Transverse colon (tissue), 4 donors: ENCODE measurements at places on chromosomes 1 and 21. TPM values are rescaled to one million over a fixed set of nuclear protein-coding genes. Genes with fewer than 3 reads are reported as not detected.

AGL gene
- total RNA-seq: 9.0 TPM

CAMK2N1 gene
- 79.8 TPM for total RNA-seq

RPTN gene
- not detected for total RNA-seq

PADI4 gene
- total RNA-seq: not detected

SLC30A2 gene
- not detected for total RNA-seq

OLIG2 gene
- not detected for total RNA-seq

INAVA gene
- total RNA-seq: 139 TPM

ELAPOR1 gene
- total RNA-seq: 19.5 TPM

KCNJ9 gene
- not detected for total RNA-seq

SPRR2E gene
- total RNA-seq: not detected

MATN1 gene
- total RNA-seq: not detected

DNA sequence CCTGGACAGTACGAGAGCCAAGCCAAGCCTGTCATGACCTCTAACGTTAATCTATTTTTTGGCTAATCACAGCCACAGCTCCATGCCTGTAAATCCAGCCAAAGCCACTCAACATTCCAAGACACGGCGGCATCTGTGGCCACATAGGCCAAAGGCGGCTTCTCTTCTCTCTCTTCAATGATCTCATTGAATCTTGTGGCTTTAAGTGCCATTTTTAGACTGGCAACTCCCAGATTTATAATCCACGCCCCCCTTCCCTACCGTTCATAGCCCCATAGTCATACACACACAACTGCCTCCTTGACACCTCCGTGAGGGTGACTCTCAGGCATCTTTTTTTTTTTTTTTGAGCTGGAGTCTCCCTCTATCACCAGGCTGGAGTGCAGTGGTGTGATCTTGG lies 5.7 kb upstream of the SELENON start:
- DNase-seq: no peak

DNA sequence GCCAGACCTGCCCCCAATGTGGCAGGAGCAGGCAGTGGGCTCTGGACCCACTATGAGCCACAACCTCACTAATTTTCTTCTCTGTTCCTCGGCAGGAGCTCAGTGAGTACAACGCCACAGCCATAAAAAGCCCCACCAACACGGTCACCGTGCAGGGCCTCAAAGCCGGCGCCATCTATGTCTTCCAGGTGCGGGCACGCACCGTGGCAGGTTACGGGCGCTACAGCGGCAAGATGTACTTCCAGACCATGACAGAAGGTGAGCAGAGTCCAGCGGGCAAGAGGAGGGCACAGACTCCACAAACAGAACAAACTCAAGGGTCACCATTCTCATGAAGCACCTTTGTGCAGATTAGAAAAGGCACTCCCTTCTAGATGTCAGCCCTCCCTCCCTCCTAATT lies 79.9 kb downstream of the LACTBL1 start:
- DNase-seq: no peak

- no peak for DNase-seq
Observed at GRCh38 chr1:55868026-55868425, 652.9 kb upstream of the USP24 start.

DNA sequence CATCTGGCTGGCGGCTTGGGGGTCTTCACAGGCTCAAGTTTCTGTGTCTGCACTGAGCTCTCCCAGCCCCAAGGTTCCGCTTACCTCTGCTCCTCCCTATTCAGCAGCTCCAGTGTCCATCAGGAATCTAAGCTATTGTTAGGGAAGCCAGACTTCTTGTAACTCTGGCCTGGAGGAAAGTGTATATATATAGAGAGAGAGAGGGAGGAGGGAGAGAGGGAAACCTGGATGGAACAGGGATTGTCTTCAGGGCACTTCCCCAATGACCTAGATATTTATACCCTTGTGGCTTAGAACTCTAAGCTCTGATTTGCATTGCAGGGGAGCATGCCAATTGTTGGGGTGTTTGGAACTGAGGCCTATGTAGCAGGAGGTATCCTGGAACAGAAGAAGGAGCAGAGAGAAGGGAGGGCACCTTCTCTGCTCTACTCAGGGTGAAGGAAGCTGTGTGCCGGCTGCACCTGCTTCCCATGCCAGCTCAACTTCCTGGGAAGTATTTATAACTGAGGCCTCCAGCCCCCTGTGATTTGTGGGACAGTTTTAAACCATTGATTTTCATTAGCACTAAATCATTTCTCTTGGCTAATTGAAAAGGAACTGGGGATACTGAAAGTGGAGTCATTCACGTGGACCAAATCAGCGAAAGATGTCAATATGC lies 70.9 kb downstream of the NAV1 start:
- DNase-seq: no peak

DNA sequence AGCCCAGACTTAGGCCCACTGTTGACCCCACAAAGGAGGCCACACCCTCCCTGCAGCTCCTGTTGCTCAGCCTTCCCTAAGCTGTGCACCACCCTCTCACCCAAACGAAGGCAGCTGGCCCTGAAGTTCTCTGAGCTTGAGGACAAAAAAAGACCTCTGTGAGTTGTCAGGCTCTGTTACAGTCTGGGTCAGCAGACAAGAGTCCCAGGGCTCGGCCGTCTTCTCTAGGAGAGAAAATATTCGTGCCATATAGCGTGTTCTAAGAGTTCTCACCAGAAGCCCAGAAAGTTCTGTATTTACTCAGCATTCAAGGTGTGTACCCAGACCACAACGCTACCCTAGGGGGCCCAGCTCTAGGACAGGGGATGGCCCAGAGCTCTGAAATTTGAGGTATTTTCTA lies 25.5 kb upstream of the LYST start:
- DNase-seq: no peak

GRCh38 chr21:39923476-39923875 lies 56.2 kb downstream of the PCP4 start:
- no peak for DNase-seq

GRCh38 chr1:111880881-111881837 lies 108.3 kb downstream of the KCND3 start:
- peak; percentile 12 for DNase-seq

DNA sequence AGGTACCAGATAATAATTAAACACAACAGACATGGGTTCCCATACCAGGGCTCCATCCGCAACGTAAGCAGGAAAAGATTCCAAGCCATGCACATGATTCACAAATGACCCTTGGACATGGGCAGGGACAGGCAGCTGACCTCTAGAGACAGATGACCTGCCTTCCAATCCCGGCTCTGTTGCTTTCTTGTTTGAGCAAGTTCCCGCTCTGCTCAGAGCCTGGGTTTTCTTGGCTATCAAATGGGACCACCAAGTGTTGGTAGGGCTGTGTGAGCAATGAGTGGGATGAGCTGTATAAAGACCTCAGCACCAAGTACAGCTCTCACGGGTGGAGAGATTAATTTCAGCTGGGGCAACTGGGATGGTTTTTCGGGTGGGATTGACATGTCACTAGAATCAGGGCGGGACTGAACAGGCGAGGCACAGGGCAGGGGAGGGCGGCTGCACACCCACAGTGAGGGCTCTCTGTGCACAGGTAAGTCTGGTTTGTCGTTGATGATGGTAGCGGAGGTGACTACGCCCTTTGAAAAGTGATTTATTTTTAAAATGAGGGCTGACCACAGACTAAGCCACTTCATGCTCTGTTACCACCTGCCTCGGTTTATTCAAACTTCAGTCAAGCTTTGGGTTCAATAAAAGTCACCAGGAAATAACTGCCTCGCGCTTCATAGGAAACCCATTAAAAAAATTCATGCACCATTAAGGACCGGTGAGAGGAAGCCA lies 57.5 kb upstream of the IFFO2 start:
- peak; percentile 58 for DNase-seq

GRCh38 chr1:171252482-171252881 lies 4.2 kb downstream of the FMO1 start:
- DNase-seq: peak; percentile 60

GRCh38 chr1:211133393-211133835 lies 534 bp downstream of the KCNH1 start:
- no peak for DNase-seq

GRCh38 chr21:17784180-17784598 lies 35.0 kb downstream of the C21orf91 start:
- DNase-seq: no peak

DNA sequence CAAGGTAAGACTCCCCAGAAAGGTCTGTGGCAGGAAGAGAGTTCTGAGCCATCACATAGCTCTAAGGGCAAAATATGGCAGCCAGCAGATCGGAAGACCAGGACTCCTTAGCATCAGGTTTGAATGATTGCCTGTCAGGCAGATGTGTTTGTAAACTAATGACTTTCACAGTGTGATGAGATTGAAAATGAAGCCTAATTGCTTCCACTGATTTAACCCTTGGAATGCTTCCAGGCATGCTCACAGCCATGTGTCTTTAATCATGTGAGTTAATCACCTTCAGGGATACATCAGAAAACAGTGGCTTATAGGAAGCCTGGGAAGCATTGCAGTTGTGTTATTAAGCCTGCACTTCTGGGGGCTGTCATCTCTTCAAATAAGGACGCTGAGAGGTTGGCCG lies 82.8 kb downstream of the LRRC53 start:
- no peak for DNase-seq

GRCh38 chr1:221431068-221431651 lies 310.7 kb downstream of the DUSP10 start:
- DNase-seq: no peak

- no peak for DNase-seq
Observed at GRCh38 chr1:22089787-22090186, 37.3 kb downstream of the CDC42 start.

DNA sequence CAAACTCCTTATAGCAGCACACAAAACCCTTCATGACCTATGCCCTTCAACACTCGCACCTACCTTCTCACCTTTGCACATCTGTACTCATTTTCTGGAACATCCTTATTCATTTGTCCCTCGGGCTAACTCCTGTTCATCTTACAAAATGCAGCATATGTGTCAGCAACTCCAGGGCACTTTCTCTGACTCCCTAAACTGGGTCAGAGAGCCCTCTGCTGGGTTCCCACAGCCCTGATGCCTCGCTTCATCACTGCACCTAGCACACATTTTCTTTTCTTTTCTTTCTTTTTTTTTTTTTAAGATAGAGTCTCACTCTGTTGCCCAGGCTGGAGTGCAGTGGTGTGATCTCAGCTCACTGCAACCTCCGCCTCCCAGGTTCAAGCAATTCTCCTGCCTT lies 54.0 kb downstream of the RAB3B start:
- no peak for DNase-seq

DNA sequence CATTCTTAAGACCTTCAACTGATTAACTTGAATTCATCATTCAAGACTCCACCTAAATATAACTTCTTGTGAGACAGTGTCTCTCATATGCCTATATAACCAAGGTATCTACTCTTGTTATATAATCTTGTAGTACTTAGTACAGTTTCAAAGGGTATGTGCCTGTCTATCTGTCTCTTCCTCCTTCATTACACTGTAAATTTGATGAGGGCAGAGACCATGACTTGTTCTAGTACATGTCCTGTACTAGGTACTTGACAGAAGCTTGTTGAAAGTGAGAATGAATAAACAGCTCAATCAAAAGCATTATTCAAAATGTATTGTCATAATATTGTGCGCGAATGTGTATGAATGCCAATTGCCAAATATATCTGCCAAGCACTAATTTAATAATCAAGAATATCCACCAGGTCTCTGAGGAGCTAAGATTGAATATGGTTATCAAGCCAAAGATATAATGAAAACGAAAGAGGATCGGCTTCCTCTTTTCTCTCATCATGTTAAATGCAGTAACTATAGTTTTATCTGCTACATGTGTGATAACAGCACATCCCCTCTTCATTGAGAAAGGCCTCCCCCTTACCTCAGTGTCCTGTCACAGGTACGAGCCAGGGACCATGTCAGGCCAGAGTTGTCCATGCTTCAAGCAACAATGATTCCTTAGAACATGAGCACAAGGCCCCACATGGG lies 117.3 kb downstream of the UCHL5 start:
- DNase-seq: no peak

DNA sequence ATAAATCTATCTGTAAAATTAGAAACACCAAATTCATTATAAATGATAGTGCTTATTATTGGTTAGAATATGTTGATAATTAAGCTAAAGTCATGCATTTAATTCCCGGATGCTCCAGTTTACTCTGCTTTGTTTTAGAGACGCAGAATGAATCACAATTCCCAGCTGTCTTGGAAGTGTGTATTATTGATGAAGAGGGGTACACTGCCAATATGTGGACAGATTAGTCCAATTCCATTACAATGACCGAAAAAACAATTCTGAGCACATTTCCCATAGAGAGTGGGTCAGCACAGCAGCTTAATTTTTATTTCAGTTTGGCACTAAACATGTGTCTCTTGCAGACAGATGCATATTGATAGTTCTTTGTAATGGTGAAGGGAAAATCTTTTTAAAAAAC lies 146.7 kb downstream of the KCNT2 start:
- no peak for DNase-seq

GRCh38 chr1:108962681-108963051 lies 618 bp downstream of the CLCC1 start:
- peak; percentile 68 for DNase-seq

DNA sequence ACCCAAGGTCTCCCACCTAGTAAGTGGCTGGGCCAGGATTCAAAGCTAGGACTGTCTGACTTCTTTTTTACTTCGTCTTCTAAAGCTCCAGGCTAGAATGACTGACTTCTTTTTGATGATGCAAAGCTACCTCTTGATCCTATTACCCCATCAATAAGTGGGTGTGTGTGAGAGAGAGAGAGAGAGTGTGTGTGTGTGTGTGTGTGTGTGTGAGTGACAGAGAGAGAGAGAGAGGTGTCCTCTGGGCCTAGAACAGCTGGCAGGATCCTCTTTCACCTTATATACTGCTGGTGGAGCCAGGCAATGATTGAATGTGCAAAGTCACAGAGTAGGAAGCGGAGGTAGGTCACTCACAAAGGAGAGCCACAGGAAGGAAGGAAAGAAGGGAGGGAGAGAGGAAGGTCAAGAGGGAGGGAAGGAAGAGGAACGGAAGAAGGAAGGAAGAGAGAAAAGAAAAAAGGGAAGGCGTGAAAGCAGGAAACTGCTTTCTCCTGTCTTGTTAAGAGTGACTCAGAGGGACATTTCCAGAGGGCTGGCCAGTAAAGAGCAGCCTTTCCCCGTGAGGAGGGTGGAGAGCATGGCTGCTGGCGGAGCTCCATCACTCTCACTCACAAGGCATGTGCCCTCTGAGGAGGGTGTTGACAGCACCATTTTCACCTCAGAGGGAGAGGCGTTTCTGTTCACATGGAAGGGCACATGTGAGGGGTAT lies 68.9 kb downstream of the CDC7 start:
- DNase-seq: peak; percentile 55

DNA sequence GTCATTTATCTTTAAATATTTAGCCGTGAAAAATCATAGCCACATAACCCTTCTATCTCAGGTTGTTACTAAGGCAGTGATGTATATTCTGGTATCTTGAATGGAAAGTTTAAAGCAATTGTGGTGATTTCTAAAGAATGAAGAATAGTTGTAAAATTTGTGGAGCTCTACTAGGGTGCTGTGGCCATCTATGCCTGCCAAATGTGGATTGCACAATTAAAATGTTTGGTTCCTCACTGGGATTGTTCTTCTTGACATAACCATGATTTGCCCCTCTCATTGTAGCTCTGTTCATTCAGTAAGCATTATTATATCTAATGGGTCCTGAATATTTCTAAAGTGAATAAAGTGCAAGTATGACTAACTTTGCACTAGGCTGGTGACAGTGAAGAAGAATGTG lies 50.1 kb downstream of the AK4 start:
- DNase-seq: no peak

GRCh38 chr1:44002606-44003157 lies 11.3 kb downstream of the CCDC24 start:
- DNase-seq: no peak
